Bronchial epithelial cell (primary cell): ENCODE measurements at places on chromosomes 1 and 21. TPM values are rescaled to one million over a fixed set of nuclear protein-coding genes. Genes with fewer than 3 reads are reported as not detected.

Gene CTSK
- 2.4 and 3.1 TPM in 2 replicates for total RNA-seq

Gene CAMTA1
- total RNA-seq: 62.3 and 68.2 TPM in 2 replicates

Gene B3GALNT2
- 79.1 and 80.3 TPM in 2 replicates for total RNA-seq

Gene CLDN17
- 2.3 TPM in 1 of 2 replicates, not detected in the other for total RNA-seq

Gene TNNI3K
- total RNA-seq: 1.3 TPM in 2 replicates

Gene ABCG1
- 132 and 138 TPM in 2 replicates for total RNA-seq

Gene PKP1
- 117 and 337 TPM in 2 replicates for total RNA-seq

Gene RGS18
- under 0.01 TPM in 1 of 2 replicates, not detected in the other for total RNA-seq

Gene OR6K2
- total RNA-seq: not detected in 2 replicates

Gene PTPN14
- 28.4 and 33.0 TPM in 2 replicates for total RNA-seq

Gene WLS
- 34.1 and 39.8 TPM in 2 replicates for total RNA-seq

Gene YIPF1
- total RNA-seq: 18.7 and 28.4 TPM in 2 replicates

Gene BMP8B
- total RNA-seq: 0.90 and 1.3 TPM in 2 replicates

Gene S100A3
- total RNA-seq: 2.3 and 26.6 TPM in 2 replicates

Gene NPR1
- total RNA-seq: under 0.01 TPM in 1 of 2 replicates, not detected in the other

Gene NUAK2
- 3.9 and 9.9 TPM in 2 replicates for total RNA-seq

Gene EPHA10
- 0.13 and 0.26 TPM in 2 replicates for total RNA-seq

Gene VWA1
- total RNA-seq: 5.0 and 7.9 TPM in 2 replicates

Gene AMY2A
- not detected in 2 replicates for total RNA-seq

Gene ANGPTL1
- total RNA-seq: not detected in 2 replicates

Gene SPRR2D
- total RNA-seq: 2.4 and 15.6 TPM in 2 replicates

Gene FAM163A
- not detected in 2 replicates for total RNA-seq

Gene CNIH3
- 0.53 and 0.64 TPM in 2 replicates for total RNA-seq

Gene TMEM82
- total RNA-seq: not detected in 2 replicates

Gene RGS5
- 3.9 and 6.0 TPM in 2 replicates for total RNA-seq

Gene KRTAP6-2
- not detected in 2 replicates for total RNA-seq

Gene CAMK1G
- total RNA-seq: not detected in 2 replicates

Gene KLHDC9
- total RNA-seq: 1.3 and 5.0 TPM in 2 replicates

Gene IQGAP3
- total RNA-seq: 0.53 and 1.7 TPM in 2 replicates

Gene ROR1
- 0.26 and 0.51 TPM in 2 replicates for total RNA-seq

Gene FCRL3
- not detected in 2 replicates for total RNA-seq

Gene UBE2U
- not detected in 2 replicates for total RNA-seq

Gene OR10J1
- total RNA-seq: not detected in 2 replicates

Gene A3GALT2
- not detected in 2 replicates for total RNA-seq

Gene THEM5
- not detected in 2 replicates for total RNA-seq

Gene BTBD8
- total RNA-seq: 2.6 and 4.1 TPM in 2 replicates

Gene LEMD1
- 2.1 and 3.1 TPM in 2 replicates for total RNA-seq

Gene LHX8
- total RNA-seq: not detected in 2 replicates

Gene PDZK1IP1
- total RNA-seq: 0.26 and 1.9 TPM in 2 replicates

Gene NBPF10
- 1.3 and 2.4 TPM in 2 replicates for total RNA-seq
